HuH-7 (cell line): ENCODE measurements at places on chromosomes 11 and 22.

DNA sequence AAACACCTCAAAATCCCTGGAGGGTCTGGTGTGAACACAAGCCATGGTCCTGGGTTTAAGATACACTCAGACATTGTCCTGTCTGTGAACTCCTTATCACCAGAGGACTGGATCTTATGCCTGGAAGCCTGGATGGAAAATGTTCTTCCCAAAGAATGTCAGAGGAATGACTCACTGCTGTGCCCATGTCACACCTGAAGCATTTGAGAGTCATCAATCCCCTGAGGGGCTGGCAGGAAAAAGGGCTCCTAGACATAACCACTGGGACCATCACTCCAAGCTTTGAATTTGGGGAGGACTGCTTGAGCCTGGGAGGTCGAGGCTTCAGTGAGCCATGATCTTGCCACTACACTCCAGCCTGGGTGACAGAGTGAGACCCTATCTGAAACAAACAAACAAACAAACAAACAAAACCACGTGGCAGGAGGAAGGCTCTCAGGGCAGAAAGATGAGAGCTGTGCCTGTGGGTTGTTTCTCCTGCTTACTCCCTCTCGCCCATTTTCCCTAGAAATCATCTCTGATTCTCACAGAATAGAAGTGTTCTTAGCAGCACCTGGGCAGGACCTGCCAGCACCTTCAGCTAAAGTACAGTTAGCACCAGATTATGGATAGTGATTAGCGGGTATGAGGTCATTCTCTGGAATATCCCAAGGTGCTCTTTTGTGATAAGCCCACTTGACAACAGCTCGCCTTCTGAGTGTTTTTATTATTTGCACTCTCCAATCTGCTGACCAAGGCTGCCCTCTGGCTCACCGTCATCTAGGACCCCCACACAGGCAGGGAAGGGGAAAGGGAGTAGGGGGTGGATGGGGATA, 11.9 kb upstream of the PRG2 start:
- no peak for DNase-seq

DNA sequence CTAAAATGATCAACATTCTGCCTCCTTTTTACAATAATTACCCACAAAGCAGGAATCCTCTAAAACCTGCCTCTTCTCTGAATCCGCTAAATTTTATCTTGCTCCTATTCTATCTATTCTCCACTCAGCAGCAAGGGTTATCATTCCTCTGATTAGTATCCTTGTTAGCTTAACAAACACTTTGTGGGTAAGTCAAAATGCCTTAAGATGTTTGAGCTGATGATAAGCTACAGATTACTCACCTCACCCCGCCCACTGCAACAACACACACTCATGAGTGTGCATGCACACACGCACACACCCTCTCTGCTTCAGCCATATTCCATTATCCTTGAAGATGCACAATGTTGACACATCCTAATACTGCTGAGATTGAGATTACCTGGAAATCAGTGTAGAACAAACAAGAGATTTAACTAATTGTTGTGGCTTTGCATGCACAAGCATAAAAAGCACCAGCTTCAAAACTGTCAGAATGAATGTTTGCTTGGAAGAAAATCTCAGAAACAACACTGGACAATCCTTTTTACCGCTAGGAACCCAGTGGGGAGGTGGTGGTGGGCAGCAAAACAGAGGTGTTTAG, 130.9 kb downstream of the BBOX1 start:
- no peak for DNase-seq

- DNase-seq = no peak
Observed at GRCh38 chr11:47317064-47317828, 35.3 kb downstream of the MYBPC3 start.

DNA sequence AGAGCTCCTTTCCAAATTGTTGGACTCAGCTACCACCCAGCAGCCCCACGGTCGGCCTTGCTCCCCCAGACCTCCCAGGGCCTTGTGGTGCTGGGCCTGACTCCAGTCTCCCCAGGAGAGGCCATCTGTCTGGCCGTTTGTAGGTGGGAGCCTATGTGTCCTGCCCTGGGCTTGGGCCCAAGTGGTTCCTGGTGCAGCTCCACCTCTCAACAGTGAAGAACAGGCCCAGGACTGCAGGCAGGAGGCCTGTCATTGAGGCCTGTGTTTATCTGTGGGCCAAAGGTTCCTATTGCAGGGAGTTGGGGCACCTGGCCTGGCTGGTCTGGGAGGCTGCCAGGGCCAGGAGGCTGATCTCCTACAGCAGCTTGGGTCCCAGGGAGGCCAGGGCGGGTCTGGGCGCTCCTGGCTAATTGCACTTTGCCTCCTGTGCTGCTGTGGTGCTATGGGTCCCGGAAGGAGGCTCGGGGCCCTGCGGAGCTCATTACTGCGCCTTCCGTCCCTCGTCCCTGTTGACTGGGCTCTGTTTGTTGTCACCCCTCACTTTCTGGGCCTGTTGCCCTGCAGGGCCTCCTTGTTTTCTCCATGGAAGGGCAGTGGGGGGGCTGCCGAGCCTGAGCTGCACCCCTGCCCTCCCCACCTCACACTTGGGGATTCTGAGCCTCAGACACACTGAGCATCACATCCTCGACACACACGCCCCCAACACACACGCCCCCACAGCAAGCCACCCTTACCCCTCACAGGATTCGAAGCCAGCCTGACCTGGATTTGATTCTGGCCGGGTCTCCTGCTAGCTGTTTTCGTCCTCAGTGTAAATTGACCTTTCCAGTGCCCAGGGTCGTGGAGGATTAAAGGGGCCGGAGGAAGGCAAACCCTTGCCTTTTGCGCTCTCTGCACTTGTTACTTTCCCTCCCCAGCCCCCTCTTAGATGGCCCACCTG, 6.8 kb upstream of the OMP start:
- no peak for DNase-seq

DNA sequence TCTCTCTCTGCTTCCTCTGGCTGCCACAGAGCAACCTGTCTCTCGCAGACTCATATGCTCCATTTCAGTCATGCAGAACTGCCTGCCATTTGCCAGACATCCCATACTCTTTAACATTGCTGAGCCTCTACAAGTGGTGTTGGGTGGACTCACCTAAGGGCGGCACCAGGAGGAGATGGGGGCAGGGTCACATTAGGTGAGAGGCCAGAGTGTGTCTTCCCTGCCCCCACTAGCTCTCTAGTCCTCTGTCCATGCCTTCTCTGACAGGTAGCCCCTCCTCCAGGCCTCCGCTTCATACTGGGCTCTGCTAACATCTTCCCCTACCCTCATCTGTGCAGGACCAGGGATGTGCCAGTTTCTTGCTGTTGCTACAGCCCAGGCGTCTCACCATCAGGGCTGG, 366.3 kb downstream of the TENM4 start:
- DNase-seq = no peak

- no peak for DNase-seq
Observed at GRCh38 chr22:48391820-48392219, 1435.9 kb downstream of the BRD1 start.

- DNase-seq = peak; percentile 82
Observed at GRCh38 chr11:2700415-2701211, 819 bp upstream of the KCNQ1OT1 start.

GRCh38 chr22:41488076-41488475, 19.2 kb downstream of the ACO2 start:
- DNase-seq = no peak
